ENCODE measurements at places on chromosomes 5 and 9.

DNA sequence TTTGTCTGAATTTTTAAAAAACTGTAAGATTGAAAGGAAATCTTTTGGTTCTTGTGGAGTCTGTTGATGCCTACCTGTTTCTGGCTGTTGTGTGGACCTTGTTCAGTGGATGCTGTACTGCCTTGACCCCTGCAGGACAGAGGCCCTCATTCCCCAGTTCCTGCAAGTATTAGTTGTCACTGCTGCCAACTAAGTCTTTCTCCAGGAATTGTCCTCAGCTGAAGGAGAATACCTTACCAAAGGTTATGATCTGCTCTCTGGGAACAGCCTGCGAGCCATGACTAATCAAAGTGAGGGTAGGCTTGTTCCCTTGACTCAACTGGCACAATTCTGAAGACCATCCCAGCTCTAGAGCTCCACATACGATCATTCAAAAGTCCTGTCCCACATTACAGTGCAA is 145.3 kb upstream of the FST start:
- no peak for DNase-seq

- DNase-seq: no peak
These were observed 249.4 kb upstream of the TNC start for GRCh38 chr9:115367321-115367720.

GRCh38 chr9:73806876-73807275 is 655.2 kb downstream of the ANXA1 start:
- no peak for DNase-seq

- no peak for DNase-seq
These were observed 148.4 kb downstream of the HSPA4 start for GRCh38 chr5:133200256-133200655.

DNA sequence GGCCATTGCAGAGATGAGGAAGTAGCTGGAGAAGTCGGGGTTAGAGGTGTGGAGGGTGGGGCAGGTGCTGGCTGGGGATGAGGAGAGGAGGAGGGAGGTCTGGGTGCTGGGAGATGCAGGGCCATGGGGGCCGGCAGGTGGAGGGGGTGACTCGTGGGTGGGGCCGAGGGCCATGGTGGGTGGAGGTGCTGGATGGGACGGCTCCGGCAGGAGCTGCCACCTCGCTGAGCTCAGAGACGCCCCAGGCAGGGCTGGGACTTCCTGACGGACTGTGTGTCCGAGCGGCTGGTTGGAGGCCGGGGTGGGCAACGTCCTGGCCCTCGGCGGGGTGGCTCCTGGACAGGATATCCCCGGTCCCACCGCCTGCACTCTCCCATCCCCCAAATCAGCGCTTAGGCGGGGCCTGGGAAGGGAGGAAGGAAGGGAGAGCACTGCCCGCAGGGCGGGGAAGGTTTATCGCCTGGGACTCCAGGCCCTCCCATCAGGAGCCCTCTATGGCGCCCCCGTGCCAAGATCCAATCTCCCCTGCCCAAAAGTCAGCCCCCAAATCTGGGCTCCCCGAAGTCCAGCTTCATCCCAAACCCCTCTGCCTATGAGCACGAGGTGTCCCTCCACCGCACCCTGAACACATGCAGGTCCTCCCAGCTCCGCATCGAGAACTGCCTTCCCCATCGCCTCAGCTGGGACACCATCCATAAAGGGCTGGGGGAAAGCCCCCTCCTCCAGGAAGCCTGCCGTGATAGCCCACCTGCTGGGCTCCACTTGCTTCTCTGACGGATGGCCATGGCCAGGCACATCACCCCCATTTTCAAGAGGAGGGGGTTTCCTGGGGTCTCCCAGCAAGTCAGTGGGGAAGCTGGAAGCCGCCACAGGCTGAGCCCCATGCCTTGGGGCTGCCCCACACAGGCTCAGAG is 58.3 kb upstream of the NOTCH1 start:
- DNase-seq: no peak

- peak; percentile 52 for DNase-seq
These were observed 10.9 kb downstream of the PTCH1 start for GRCh38 chr9:95505717-95506427.

DNA sequence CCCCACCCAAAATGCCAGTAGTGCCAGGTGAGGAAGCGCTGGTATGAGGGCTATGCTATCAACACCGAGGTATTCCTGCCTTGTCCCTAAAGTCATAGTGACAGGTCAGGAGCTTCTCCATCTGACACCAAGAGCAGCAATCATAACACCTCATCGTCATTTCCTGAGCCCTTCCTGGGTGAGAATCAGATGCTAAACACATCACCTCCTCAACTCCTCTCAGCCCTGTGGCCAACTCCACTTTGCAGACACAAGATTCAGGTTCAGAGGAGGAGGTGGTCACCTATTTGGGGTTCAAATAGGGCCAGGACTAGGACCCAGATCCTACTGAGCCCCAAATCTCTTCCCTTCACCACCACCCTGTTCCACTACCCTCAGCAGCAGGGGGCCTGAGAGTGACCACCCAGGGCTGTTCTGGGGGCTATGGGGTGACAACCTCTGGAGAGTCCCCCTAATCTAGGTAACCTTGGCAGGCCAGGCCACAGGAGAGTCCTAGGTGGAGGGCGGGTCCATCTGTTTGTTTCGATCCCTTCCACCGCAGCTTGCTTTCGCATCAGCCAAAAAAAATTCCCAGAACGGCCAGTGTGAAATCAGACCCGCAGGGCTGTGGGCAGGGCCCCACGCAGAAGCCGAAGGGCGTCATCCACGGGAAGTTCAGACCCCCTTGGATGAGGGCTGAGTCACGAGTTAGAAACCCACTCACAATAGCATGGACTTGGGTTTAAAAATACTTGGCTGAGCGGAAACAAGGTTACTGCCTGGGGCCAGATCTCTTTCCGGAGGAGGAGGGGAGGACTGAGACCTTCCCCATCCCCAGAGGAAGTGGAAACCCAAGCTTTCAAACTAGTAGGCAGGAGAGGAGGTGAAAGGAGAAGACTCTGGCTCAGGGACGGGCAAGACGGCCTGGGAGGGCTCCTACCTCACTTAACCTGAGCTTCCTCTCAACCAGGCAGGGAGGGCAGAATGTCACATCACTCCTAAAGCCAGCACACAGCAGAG is 8.7 kb downstream of the STK10 start:
- no peak for DNase-seq

GRCh38 chr9:121817476-121817875 is 166.0 kb downstream of the DAB2IP start:
- DNase-seq: no peak
